ENCODE measurements at places on chromosomes 6 and 20.

DNA sequence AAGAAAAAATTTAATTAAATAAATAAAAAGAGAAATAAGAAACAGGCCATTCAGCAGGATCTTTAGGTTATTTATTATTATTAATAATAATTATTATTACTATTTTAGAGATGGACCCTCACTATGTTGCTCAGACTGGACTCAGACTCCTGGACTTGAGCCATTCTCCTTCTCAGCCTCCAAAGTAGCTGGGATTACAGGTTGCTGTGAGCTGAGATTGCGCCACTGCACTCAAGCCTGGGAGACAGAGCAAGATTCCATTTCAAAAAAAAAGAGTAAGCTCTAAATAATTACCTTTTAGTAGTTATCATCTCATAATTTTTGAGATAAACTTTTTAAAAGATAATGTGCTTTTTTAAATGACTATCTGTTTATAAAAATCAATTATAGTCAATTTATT, 1102.8 kb upstream of the GJE1 start:
- DNase-seq: no peak

DNA sequence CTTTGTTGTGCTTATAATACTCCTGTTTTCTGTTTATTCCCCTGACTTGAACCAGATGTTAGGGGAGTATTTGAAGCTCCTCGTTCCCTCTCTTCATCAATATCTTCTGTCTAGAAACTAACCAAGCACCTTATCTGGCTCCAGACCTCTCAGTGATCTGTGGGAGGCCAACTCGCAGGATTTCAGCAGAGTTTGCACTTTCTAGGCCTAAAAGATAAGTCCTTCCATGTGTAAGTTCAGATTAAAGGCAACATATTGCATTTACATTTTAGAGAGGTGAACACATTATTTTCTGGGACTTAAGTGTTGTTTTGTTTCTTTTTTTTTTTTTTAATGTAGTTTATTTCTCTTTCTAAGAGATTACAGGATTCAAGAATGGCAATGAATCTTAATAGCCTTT, 139.4 kb upstream of the AKAP12 start:
- no peak for DNase-seq

DNA sequence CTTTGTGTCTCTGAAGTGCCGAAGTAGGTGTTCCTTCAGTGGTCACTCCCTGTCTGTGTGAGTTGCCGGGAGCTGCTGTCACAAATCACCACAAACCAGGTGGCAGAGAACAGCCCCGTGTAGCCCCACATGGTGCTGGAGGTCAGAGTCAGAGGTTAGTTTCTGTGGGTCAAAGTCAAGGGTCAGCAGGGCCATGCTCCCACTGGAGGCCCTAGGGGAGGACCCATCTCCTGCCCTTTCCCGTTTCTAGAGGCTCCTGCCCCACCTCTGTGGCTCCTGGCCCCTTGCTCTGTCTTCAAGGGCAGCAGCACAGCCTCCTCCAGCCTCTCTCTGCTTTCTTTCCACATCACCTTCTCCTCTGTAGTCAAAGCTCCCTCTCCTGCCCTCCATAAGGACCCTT, 264.3 kb downstream of the TAF4 start:
- DNase-seq: no peak

DNA sequence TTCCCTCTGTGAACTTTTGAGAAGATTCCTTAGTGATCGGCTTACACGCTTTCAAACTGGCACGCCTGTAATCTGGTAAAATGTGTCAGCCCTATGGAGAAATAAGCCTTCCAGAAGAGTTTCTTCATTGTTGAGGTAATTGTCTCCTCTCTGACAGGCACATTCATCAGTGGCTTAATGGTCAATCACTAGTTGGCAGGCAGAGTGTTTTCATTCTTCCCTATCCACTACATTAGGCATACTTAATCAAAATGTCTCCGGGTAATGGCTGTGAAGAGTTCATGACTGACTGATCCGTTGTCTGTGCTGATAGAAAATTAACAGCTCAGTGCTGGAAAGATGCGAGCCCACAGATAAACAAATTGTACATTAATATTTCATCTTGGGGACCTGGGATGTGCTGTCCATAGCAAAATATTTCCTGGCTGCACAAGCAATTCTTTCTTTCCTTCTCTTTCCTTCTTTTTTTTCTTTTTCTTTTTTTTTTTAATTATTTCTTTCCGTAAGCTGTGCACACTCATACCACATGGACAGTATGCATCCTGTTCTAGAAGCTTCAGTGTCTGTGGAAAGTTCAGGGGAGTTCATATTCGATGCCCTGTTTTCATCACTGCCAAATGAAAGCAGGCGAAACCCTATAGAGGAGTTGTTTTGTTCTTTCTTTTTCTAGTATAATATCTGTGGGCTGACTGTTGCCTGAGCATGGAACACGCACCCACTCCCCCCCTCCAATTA, 31.4 kb downstream of the TSHZ2 start:
- DNase-seq: no peak

DNA sequence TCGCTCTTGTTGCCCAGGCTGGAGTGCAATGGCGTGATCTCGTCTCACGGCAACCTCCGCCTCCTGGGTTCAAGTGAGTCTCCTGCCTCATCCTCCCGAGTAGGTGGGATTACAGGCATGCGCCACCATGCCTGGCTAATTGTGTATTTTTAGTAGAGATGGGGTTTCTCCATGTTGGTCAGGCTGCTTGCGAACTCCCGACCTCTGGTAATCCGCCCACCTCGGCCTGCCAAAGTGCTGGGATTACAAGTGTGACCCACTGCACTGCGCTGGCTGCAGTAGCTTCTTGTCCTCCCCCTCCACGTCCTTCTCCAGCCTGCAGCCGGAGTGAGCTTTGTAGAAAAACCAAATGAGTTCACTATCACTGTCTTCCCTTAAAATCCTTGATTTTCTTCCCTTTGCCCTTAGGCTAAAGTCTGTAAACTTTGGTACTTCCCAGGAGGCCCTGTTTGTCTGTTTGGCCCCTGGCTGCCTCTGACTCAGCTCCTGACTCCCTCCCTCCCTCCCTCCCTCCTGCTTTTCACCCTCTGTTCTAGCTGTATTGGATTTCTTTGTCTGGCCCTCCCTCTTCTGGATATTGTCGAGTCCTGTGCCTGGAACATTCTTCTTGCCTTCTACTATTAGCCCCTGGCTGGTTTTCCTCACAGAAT, 12.9 kb downstream of the PARD6B start:
- peak; percentile 61 for DNase-seq

- no peak for DNase-seq
Observed at GRCh38 chr20:60224914-60225313, 266.7 kb downstream of the CDH26 start.

DNA sequence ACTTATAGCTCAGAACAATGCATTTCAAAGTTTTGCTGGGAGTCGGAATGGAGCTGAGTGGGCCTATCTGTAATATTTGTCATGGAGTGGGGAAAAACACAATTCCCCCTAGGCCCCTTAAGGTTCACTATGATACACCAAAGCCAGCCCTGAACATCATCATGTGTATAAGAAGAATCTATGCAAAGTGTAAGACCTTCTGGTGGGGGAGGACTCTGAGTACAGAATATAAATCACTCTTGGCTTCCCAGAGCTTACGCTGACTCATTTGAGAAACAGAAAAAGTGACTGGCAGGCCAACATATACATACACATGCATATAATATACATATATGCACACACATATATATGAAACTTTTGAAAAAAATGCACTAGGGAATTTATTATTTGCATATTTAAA, 54.1 kb upstream of the UBR2 start:
- no peak for DNase-seq

DNA sequence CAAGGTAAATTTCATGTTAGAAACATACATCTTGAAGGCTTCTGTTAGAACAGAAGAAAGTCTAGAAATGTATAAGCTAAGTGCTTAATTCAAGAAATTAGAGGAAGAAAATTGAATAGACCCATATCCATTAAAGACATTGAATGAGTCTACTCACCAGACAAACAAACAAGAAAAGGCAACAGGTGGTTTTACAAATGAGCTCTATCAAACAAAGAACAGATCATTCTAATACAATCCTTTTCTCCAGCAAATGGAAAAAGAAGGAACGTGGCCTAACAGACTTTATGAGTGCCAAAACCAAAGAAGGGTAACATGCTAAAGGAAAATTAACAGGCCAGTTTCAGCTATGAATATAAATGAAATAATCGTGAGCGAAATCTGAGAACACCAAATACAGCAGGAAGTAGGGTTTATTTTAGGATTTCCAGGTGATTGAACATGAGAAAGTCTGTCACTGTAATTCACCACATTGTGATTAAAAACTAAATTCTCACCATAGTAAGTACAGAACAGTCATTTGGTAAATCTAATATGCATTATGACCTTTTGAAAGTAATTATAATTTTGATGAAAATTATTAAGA, 22.6 kb downstream of the MTHFD1L start:
- no peak for DNase-seq

GRCh38 chr6:75115481-75115880, 90.4 kb downstream of the COL12A1 start:
- no peak for DNase-seq

GRCh38 chr20:5486377-5487054, 169.8 kb upstream of the PROKR2 start:
- DNase-seq: no peak

GRCh38 chr6:168100803-168101589, 22.0 kb upstream of the FRMD1 start:
- no peak for DNase-seq

GRCh38 chr6:85620308-85620707, 22.4 kb downstream of the SYNCRIP start:
- DNase-seq: no peak

- no peak for DNase-seq
Observed at GRCh38 chr6:69096681-69097080, 461.6 kb downstream of the ADGRB3 start.

DNA sequence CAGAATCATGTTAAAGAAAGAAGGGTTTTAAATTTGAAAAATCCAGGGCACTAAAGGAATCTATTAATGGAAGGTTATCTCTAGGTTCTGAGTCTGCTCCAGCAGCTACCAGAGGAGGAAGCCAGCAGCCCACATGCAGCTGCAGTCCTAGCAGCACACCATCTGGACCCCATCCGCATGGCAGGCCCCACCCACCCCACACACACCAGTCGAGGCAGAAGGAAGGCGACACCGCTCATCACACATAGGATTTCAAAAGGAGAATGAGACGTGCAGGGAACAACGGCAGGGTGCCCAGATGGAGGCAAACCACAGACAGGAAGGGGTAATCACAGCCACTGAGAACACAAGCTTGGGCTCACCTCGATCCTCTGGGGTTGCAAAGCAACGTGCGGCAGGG, 78.9 kb downstream of the GINS1 start:
- no peak for DNase-seq

GRCh38 chr20:16124911-16125776, 448.1 kb downstream of the KIF16B start:
- DNase-seq: no peak

GRCh38 chr6:23754197-23754596, 371.8 kb upstream of the NRSN1 start:
- no peak for DNase-seq

DNA sequence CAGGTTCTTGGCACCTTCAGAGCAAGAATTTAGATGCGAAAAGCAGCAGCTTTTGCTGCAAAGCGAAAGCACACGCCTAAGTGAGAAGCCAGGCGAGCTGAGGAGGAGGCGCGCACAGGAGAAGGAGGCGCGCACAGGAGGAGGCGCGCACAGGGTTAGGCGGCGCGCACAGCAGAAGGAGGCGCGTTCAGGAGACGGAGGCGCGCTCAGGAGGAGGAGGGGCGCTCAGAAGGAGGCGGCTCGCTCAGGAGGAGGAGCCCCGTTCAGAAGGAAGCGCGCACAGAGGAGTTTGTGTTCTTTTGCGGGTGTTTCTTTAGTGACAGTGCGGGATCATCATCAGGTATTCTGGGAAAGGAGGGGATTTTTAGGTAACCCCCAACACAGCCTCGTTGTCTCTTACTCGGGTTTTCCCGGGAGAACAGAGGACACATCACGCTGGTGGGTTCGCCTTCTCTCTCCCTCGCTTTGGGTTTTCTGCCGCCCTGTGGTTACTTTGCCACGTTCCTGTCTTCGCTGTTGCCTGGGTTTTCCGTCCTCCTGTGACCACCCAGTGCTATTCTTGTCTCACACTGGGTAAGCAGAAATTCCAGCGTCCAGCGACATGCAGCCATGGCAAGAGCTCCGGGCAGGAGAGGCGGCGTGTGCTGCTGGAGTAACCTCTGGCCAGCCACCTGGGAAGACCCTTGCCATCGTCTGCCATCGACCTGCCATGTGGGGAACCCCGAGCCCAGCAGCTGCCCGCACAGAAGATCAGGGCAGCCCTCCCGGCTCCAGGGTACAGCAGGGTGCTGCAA, 47.0 kb downstream of the WDR27 start:
- DNase-seq: no peak

DNA sequence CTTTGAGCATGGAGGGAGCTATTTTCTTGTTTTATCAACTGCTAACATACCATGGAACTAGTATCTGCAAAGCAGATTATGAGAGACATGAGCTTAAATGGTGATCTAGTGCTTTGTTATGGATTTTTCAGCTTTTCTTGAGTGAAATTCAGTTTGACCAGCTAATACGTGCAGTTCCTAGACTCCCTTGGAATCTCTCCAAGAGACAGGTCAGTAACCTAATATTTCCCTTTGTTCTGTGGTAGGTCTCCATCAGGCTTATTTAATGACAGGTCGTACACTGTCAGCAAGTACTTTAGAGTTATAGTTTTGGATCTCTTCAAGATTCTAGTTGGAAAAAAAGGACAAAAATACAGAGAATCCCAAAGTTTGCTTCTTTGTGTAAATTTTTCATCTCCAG, 43.9 kb downstream of the HDAC2 start:
- no peak for DNase-seq

GRCh38 chr6:167504385-167504961, 179.6 kb downstream of the TTLL2 start:
- DNase-seq: no peak

- no peak for DNase-seq
Observed at GRCh38 chr20:62805155-62805710, 598 bp downstream of the OGFR start.

Data from GOT3 (cell line).